ENCODE measurements at places on chromosomes 2 and 18. TPM values are rescaled to one million over a fixed set of nuclear protein-coding genes. Genes with fewer than 3 reads are reported as not detected.

The HOXD3 gene
- 31.0 TPM for polyA plus RNA-seq

DNA sequence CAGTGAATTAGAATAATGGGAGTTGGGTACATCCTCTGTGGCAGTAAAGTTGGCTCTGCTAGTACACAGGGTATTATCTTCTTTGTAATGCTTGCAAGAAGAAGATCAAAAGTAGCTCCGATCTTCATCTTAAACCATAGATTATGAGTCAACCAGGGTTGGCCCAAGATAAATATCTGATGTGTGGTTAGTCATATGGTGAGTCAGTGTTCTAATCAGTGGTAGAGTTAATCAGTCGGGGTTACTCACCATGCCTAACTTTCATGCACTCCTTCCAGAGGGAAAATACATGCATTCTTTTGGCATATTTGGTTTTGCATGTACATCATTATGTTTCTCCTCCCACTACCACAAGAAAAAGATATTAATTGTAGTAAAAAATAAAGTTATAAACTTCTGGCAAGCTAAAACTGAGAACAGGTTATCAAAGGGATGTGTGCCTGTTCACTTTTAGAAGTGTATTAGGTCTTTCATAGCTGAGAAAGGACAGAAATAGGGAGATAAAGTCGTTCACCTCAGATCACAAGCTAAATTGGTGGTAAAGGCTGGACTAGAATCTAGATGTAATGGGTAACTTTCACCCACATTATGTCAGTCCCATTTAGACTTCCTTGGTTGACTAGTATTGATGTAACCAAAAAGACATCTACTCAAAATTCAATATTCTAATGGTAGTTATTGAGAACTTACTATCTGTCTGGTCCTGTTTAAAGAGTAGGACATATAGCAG, 684.4 kb downstream of the IRS1 start:
- DNase-seq: no peak

The TMEM178A gene
- 84.4 TPM for polyA plus RNA-seq

The IL36RN gene
- not detected for polyA plus RNA-seq

The GATA6 gene
- 8.1 TPM for polyA plus RNA-seq

GRCh38 chr18:62017618-62018017, 124.8 kb upstream of the RNF152 start:
- no peak for DNase-seq

The CYRIA gene
- polyA plus RNA-seq: 2.8 TPM

All from left renal pelvis (tissue), 4 donors.